ENCODE measurements at places on chromosomes 7 and 10.

GRCh38 chr10:77350711-77351119 lies 286.9 kb downstream of the KCNMA1 start:
- no peak for DNase-seq

DNA sequence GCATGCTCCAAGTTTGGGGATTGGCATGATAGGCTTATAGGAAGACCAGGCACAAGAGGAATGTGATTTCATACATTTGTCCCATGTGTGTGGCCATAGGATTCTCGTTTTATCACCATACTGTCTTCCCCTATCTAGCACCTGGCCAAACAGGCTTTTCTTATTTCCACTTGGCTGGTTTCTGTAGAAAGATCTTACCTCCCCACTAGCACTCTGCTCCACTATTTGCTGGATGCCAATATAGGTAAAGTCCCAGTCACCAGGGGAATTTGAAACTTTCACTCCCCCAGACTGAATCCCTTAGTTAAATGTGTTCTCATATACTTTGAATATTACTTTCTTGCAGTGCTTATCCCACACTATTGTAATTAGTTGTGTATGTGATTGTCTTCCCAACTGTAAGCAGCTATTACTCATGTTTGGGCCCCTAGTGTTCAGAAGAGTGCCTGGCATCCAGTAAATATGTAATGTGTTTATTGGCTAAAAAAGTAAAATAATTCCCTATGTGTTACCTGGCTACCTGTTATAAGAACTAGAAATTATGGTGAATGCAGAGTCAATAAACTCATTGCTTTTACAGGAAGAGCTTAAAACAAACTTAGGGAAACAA lies 109.0 kb downstream of the LRMDA start:
- DNase-seq, result no peak

DNA sequence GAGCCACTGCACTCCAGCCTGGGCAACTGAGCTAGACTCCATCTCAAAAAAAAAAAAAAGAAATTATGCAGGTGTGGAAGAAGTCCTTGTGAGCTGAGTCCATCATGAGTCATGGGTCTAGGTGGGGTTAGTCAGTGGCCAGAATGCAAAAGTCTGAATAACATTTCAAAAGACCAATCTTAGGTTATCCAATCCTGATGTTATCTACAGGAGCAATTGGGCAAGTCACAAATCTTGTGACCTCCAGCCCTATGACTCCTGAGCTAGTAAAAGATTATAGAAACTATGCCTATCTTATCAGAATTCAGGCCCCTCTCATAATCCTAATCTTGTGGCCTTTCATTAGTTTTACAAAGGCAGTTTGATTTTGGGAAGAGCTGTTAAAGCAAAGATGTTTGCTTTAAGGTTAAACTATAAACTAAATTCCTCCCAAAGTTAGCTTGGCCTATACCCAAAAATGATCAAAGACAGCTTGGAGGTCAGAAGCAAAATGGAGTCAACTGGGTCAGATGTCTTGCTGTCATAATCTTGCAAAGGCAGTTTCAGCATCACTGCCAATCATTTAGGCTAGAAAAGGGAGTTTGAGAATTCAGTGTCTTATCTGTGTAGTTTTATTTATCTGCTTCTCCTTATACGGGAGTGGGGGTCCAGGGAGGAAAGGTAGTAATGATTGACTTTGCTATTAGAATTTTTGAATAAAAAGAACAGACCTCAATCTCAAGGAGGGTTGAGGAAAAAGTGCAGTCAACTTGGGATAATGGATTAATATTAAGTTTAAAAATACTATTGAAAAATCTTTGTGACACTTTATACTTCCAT lies 71.2 kb upstream of the TRIM24 start:
- no peak for DNase-seq

- no peak for DNase-seq
These were observed 78.1 kb downstream of the CALN1 start for GRCh38 chr7:72334066-72334465.

DNA sequence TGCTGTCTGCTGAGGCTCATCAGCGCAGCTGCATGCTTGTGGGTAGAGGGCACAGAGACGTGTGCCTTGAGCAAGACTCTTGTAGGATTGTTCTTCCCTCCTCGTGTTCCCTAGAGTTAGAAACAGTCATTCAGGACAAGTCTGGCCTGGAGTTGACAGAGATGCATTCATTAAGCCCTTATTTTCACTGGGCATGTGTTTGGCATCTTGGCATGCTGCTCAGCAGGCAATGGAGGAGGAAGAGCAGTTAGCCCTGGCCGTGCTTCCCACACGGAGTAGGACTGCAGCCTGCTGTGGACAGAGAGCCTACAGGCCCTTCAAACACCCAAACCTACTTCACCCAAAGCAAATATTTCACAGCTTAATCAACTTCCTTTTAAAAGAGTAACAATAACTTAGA lies 73.0 kb upstream of the GJD4 start:
- no peak for DNase-seq

GRCh38 chr10:128258421-128258976 lies 132.3 kb upstream of the MKI67 start:
- no peak for DNase-seq

DNA sequence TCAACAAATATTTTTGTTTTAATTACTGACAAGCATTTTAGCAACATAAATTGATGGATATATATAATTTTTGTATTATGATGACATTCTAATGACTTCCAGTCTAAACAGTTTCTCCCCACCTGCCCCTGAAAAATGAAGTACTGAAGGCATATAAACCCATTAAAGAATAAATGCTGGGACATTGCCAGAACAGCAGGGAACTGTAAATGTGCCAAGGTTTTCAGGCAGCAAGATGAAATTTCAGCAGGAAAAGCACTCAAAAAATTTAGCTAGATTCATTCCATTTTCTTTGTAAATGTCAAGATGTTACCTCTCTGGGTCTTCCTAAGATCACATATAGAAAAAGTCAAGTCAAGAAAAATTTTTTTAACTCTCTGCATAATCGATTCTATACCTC lies 11.0 kb upstream of the TLL2 start:
- no peak for DNase-seq

- DNase-seq, result no peak
These were observed 26.7 kb downstream of the GBX1 start for GRCh38 chr7:151140826-151141225.

GRCh38 chr7:121440857-121441503 lies 44.9 kb upstream of the FAM3C start:
- no peak for DNase-seq

DNA sequence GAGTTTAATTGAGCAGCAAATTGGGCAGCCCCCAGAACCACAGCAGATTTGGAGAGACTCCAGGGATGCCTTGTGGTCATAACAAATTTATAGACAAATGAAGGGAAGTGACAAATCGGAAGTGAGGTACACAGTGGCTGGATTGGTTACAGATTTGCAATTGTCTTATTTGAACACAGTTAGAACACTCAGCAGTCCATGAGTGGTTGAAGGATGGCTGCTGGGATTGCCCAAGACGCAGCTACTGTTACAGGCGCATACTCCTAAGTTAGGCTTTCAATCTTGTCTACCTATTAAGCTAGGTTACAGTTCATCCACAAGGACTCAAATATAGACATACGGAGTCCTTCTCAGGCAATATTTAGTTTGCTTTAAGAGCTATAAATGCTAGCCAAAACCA lies 7.4 kb downstream of the ACADSB start:
- no peak for DNase-seq

DNA sequence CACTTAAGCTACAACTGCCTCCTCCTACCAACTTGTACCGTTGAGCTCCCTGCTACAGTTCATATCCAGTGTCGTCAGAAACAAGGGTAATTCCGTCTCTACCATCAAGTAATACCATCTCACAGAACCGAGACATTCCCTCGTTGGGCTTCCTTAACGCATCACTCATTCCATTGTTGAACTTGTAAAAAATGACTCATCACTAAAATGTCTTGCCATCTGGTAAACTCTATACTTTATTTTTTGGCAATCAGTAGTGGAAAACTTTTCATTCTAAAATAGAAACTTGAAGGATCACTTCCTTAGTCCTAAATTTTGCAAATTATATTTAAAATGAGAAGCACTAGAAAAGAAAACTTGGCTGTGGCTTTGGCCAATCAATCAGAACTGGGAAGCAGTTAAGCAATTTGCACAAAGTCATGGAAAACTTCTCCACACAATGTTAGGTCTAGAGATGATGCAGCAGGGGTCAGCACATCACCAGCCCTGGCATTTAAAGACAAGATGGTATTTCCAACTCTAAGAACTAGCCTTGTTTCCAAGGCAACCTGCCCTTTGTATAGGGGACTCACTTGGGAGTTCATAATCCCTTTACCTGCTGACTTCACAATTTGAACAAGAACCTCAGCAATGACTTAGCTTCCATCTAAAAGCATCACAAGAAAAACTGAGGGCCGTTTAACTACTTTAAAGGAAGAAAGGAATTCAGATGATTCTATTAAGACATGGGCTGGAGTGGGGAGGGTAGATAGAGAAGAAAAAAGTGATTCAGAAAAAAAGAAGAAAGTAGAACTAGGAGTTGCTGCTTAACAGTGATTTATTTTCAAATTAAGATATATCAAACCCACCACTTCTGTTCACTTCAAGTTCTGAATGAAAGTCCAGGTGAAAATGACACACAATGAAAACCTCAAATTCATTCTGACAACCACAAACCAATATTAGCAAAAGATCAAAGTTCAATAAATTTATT lies 288.1 kb downstream of the PARD3 start:
- no peak for DNase-seq

GRCh38 chr7:3078514-3078913 lies 34.8 kb upstream of the CARD11 start:
- no peak for DNase-seq

DNA sequence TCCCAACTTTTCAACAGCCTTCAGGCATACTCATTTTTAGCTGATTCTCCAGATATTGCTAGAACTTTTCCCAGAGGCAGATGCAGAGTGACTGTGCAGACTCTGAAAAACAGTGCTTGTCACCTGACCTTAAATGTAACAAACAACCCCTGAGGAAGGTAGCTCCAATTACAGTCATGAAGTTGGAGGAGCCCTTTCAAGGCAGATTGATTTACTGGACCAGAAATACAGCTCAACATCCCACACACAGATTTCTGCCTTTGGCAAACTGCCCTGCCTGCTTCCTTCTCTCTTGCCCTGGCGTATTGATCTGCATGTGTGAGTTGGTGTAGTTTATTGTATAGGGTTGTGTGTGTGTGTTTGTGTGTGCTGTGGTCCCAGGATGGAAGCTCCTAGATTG lies 38.5 kb downstream of the PYROXD2 start:
- DNase-seq, result no peak

DNA sequence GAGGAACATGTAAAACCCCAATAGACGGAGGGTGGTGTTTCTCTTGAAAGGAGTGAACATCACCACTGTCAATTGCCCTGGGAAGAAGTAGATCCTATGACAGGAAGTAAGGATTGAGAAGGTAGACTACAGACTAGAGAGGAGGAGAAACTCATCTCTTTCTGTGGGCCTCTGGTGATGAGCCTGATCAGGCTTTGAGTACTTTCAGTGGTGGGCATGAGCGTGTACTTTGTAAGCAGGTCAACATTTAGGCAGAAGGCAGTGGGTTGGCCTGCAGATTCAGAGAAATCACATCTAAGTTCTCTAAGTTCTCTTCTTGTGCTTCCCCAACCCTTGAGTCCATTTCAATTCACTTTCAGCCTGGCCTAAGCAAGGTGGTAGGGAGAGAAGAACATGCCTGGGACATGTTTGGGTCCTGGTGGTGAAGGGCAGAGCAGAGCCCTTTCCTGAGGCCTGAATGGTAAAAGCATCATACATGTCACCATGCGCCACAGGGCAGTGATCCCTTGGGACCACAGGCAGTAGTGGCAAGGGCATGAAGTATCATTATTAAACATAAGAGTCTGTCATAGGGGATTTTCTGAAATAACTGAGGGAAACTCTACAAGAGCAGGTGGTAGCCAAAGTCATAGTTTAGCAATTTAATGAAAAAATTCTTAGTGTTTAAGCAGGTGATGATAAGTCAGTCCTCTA lies 56.4 kb upstream of the ANKRD1 start:
- DNase-seq, result no peak

GRCh38 chr7:121373177-121373576 lies 22.9 kb downstream of the FAM3C start:
- no peak for DNase-seq

DNA sequence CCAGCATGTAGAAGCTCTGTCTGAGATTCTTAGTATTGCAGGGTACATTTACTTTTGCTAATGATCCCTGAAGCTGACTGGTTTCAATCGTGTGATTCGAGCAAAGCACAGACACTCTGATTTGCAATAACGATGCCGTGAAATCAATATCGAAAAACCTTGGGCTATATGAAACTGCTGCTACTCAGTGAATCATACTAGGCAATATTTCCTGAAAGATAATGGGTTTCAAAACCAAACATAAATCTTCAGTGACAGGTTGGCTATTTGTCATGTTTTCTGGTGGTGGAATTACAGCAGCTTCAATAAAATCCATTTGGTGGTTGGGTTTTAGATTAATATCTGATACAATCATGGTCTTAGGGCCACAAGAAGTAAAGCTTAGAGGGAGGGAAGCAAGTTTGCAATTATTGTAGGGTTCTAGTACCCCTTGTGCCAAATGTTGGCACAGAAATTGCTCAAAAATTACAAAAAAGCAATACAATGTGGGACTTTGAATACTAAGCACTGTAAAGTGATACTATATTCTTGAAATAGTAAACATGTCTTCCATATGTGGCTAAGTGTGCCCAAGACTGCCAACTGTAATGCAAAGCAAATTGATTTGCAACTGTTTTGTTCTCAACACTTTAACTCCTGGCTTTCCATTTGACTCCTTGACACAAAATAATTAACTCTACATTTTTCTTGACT lies 112.4 kb upstream of the JAZF1 start:
- no peak for DNase-seq

GRCh38 chr7:112082306-112082705 lies 123.9 kb downstream of the DOCK4 start:
- no peak for DNase-seq

DNA sequence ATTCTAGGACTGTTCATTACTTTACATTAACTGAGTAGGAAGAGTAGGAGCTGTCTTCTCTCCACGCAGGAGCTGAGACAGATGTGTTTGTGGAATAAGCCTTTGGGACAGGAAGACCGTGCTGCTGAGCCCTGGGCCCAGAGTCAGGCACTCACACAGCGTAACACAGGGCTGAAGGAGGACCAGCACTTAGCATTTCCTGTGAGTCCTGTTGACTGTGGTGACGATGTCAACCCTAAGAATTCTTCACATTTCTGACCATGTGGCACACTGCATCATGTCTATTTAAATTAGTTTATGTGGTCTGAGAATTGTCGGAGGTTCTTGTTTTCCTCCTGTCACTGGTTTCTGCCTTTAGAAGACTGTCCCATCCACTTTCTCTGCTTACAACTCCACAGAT lies 117.2 kb downstream of the PIP4K2A start:
- no peak for DNase-seq

- DNase-seq, result no peak
These were observed 60.1 kb downstream of the DENND11 start for GRCh38 chr7:141641876-141642275.
